ENCODE measurements at places on chromosomes 13 and 19.

GRCh38 chr13:94813920-94814475, 101.7 kb upstream of the SOX21 start:
- H3K4me3 ChIP-seq = no peak overlapping the region
- DNase-seq = no peak
- no peaks in the 10 kb centered on the region for H3K4me1 ChIP-seq
- H3K27me3 ChIP-seq = no peaks in the 10 kb centered on the region

DNA sequence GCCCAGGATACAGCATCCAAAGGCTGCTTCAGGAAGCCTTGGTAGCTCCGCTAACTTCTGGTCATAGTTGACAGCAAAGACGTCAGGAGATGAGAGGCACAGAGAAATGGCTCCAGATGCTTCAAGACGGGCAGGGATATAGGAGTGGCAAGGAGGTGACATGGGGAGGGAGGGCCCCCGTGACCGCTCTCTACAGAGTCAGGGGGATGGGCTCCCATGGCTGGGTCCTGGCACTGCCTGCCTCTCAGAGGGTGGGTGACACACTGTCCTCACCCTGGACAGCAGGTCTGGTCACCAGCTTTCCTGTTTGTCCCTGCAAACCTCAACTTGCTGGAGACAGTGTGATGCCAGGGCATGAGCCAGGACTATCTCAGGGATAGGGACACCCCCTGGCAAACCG, 10.3 kb upstream of the ZNF14 start:
- no peaks in the 10 kb centered on the region for H3K4me1 ChIP-seq
- no peak overlapping the region for H3K27ac ChIP-seq
- no peak overlapping the region for H3K4me3 ChIP-seq
- no peaks in the 10 kb centered on the region for H3K27me3 ChIP-seq

- H3K27me3 ChIP-seq = no peaks in the 10 kb centered on the region
- H3K27ac ChIP-seq = peak within 1 kb of the TSS; percentile 92
- peak within 1 kb of the TSS; percentile 86 for H3K4me3 ChIP-seq
- peak; percentile 100 for DNase-seq
- H3K36me3 ChIP-seq = peaks cover 3% of the 10 kb centered on the region
- peaks cover 7% of the 10 kb centered on the region for H3K4me1 ChIP-seq
Measured at GRCh38 chr19:13952154-13952930, at the start of gene DCAF15. TSS of gene DCAF15 (plus strand) at chr19:13952509. CDS start at chr19:13952513, 4 bp downstream.

GRCh38 chr19:48461651-48461981, 6.2 kb downstream of the KCNJ14 start:
- no peak overlapping the region for H3K4me3 ChIP-seq
- no peak overlapping the region for H3K27ac ChIP-seq
- no peaks in the 10 kb centered on the region for H3K36me3 ChIP-seq
- no peaks in the 10 kb centered on the region for H3K4me1 ChIP-seq
- H3K27me3 ChIP-seq = no peaks in the 10 kb centered on the region

GRCh38 chr13:32381539-32381938, 46.4 kb downstream of the N4BP2L1 start:
- H3K27me3 ChIP-seq = no peaks in the 10 kb centered on the region
- no peaks in the 10 kb centered on the region for H3K4me1 ChIP-seq
- H3K36me3 ChIP-seq = no peaks in the 10 kb centered on the region
- no peak overlapping the region for H3K4me3 ChIP-seq

DNA sequence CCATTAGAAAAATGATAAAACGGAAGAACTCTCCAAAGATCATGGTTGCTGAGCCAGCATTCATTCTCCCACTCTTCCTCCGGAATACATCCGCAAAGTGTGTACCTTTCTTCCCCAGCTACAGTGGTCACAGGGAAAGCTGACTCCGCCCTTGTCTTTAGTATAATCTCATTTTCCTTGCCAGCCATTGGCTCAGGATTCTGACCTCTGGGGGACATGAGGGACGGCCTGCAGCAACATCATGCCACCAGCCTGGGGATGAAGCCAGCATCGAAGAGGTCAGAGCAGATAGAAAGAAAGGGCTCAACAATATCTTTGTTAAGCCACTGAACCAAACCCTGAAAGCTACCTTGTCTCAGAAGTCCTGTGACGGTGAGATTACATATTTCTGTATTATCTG, 46.3 kb upstream of the TPP2 start:
- no peaks in the 10 kb centered on the region for H3K36me3 ChIP-seq
- no peak overlapping the region for H3K27ac ChIP-seq
- DNase-seq = no peak

- no peaks in the 10 kb centered on the region for H3K4me1 ChIP-seq
- H3K4me3 ChIP-seq = peak overlapping the region; percentile 65
- H3K27me3 ChIP-seq = no peaks in the 10 kb centered on the region
- DNase-seq = no peak
Measured at GRCh38 chr13:102774214-102774568, 605 bp upstream of the TEX30 start.

DNA sequence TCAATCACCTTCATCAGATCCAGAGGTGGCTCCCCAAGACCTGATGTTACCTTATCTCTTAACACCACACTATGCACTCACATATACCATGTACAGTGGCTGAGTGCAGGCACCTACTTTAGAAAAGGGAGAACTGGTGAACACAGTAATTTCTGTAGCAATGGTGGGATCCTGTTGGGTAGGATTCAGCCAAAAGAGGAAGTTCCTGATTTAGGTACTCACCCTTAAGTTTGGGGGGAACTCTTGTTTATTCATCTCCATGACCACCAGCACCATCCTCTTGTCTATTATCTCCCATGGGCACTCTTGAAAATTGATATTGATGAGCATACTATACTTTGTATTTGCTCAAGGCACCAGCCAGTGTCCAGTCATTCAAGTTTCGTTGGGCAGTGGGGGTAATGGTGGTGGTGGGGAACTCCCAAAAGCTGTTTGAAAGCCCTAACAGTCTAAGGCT, 324.4 kb downstream of the LMO7 start:
- H3K4me3 ChIP-seq = no peak overlapping the region
- H3K4me1 ChIP-seq = no peaks in the 10 kb centered on the region
- H3K27me3 ChIP-seq = no peaks in the 10 kb centered on the region
- H3K36me3 ChIP-seq = no peaks in the 10 kb centered on the region

DNA sequence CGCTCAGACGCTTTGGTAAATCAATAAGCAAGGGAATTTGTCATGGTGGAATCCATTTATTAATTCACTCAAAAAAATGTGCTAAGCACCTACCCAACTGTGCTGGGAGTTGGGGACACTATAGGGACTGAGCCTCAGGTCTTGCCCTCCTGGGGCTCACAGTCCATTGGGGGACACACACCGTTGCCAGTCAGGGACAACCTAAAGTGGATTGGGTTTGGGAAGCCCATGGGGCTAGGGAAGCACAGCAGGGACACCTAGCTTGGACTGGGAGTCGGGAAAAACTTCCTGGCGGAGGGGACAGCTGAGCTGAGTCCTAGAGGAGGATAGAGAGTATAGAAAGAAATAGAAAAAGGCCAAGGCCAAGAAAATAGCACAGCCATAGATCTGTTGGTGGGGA, 8.5 kb downstream of the FOSB start:
- no peak for DNase-seq
- no peaks in the 10 kb centered on the region for H3K36me3 ChIP-seq
- H3K27me3 ChIP-seq = no peaks in the 10 kb centered on the region
- H3K4me3 ChIP-seq = no peak overlapping the region

- no peaks in the 10 kb centered on the region for H3K36me3 ChIP-seq
- H3K27ac ChIP-seq = no peak overlapping the region
Measured at GRCh38 chr13:34167347-34167746, 349.4 kb downstream of the RFC3 start.

DNA sequence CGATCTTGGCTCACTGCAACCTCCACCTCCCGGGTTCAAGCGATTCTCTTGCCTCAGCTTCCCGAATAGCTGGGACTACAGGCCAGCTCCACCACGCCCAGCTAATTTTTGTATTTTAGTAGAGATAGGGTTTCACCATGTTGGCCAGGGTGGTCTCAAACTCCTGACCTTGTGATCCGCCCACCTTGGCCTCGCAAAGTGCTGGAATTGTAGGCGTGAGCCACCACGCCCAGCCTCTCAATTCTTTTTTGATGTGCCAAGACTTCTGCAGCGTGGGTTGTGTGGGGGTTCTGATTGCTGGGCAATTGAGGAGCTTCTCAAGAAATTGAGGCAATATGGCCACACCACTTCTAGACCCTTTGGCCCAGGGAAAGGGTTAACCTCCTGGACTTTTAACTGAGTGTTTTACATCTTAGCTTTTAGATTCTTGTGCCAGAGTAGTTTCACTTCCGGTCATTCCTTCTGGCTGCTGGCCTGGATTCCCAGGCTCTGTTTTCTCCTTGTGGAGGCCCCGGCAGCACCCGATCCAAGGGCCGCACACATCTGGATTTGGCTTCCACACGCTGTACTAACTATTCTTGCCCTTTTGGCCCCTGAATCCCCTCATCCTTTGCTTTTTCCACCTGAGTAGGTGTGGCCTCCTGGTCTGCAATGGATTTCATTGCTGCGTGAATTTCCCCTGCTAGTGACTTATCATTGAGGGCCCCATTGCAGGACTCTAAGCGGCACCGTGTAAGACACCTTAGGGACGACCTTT, 14.7 kb downstream of the SMARCA4 start:
- peak overlapping the region; percentile 49 for H3K4me3 ChIP-seq
- no peaks in the 10 kb centered on the region for H3K27me3 ChIP-seq
- DNase-seq = no peak
- peaks cover 6% of the 10 kb centered on the region for H3K4me1 ChIP-seq

DNA sequence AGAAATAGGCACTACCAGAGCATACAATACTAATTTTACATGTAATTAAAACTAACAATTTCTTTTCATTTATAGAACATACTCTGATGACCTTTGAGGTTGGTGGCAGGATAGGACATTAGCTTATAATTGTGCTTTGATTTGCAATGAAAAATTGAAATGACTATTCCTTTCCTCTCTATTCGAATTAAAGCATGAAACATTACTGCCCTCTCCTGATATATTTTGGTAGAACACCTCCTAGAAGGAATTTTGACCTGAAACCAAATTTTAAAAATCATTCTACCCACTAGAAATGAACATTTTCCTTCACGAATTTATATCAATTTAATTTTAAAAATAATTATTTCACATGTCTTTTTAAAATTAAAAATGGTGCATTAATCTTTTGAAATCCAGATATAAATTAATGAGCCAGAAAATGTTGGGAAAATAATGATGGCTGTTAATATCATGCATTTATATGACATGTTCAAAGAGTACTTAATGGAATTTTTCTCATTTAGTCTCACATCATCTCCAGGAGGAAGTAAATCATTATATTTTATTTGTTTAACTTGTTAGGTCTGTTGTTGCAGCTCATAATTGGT, 556.3 kb upstream of the ARGLU1 start:
- H3K4me1 ChIP-seq = no peaks in the 10 kb centered on the region
- no peaks in the 10 kb centered on the region for H3K36me3 ChIP-seq
- DNase-seq = no peak
- no peak overlapping the region for H3K4me3 ChIP-seq

- no peaks in the 10 kb centered on the region for H3K36me3 ChIP-seq
- H3K4me3 ChIP-seq = no peak overlapping the region
- no peaks in the 10 kb centered on the region for H3K27me3 ChIP-seq
- H3K27ac ChIP-seq = no peak overlapping the region
- DNase-seq = no peak
- H3K4me1 ChIP-seq = no peaks in the 10 kb centered on the region
Measured at GRCh38 chr13:25528266-25528665, 156.5 kb downstream of the ATP8A2 start.

- H3K36me3 ChIP-seq = no peaks in the 10 kb centered on the region
- no peak overlapping the region for H3K4me3 ChIP-seq
- DNase-seq = no peak
- no peaks in the 10 kb centered on the region for H3K4me1 ChIP-seq
Measured at GRCh38 chr19:52520013-52520412, 7.5 kb upstream of the ZNF808 start.

- no peak overlapping the region for H3K4me3 ChIP-seq
- no peaks in the 10 kb centered on the region for H3K4me1 ChIP-seq
- no peak overlapping the region for H3K27ac ChIP-seq
- H3K36me3 ChIP-seq = no peaks in the 10 kb centered on the region
Measured at GRCh38 chr13:108407495-108407894, 138.0 kb downstream of the TNFSF13B start.

GRCh38 chr13:111387945-111388600, 67.6 kb downstream of the TEX29 start:
- H3K4me3 ChIP-seq = no peak overlapping the region
- no peaks in the 10 kb centered on the region for H3K4me1 ChIP-seq

DNA sequence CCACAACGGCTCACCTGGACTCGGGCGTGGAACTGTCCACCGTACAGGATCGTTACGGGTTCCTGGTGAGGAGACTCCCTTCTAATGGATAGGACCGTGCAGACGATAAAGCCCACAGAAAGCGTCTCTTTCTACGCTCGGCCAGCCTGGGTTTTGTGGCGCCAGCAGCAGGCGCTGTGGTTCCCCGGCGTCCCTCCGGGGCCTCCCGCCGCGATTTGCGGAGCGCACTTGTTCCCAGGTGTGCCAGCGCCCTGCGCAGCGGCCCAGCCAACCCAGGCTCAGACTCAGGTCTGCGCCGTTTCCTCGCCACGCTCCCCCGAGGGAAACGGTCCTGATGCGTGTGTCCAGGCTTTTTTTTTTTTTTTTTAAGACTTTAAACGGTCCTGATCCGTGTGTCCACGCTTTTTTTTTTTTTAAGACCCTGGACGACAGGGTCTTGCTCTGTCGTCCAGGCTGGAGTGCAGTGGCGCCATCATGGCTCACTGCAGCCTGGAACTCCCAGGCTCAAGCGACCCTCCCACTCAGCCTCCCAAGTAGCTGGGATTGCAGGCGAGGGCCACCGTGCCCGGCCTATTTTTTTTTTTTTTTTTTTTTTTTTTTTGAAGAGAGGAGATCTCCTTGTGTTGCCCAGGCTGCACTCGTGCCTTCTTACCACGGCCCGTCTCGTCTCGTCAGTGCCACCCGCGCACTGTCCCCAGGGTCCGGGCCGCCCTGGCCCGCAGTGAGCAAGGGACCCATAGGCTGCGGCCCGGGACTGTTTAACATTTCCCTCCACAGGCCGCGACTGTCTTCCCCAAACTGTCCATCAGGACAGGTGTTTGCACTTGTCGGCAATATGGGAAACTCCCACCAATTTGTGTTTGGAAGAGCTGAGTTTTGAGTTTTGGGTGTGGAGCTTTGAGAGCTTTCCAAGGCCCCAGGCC, 23.8 kb downstream of the GJA3 start:
- H3K4me3 ChIP-seq = no peak overlapping the region
- no peaks in the 10 kb centered on the region for H3K4me1 ChIP-seq
- H3K27ac ChIP-seq = no peak overlapping the region
- no peak for DNase-seq

GRCh38 chr19:16026756-16027155, 49.5 kb upstream of the TPM4 start:
- H3K27ac ChIP-seq = no peak overlapping the region
- no peak overlapping the region for H3K4me3 ChIP-seq
- DNase-seq = no peak

DNA sequence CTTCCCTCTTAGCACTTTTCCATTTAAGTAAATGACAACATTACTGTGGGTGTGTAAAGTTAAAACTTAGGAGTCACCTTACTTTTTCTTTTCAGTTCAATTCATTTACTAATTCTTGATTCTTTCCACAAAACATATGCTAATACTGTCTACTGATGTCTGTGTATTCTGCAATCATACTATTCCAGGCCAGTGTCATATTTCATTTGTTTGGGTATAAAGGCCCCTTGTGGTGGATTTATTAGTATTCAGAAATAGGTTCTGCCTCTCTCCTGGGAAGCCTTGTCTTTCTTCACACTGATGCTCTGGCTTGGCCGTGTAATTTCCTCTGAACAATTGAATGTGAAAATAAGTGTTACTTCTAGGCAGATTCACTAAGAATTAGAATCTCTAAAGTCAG, 621.9 kb upstream of the SPRY2 start:
- H3K27me3 ChIP-seq = no peaks in the 10 kb centered on the region
- no peaks in the 10 kb centered on the region for H3K4me1 ChIP-seq
- DNase-seq = no peak
- no peak overlapping the region for H3K4me3 ChIP-seq
- no peaks in the 10 kb centered on the region for H3K36me3 ChIP-seq
- H3K27ac ChIP-seq = no peak overlapping the region

GRCh38 chr19:13150931-13151604, 857 bp downstream of the IER2 start:
- H3K27me3 ChIP-seq = no peaks in the 10 kb centered on the region
- H3K4me3 ChIP-seq = peak overlapping the region; percentile 84
- H3K27ac ChIP-seq = peak overlapping the region; percentile 100
- no peaks in the 10 kb centered on the region for H3K36me3 ChIP-seq
